Skeletal muscle tissue (tissue), 5 donors: ENCODE measurements at places on chromosomes 11 and 22. TPM values are rescaled to one million over a fixed set of nuclear protein-coding genes. Genes with fewer than 3 reads are reported as not detected.

Gene MOV10L1
- total RNA-seq: 2.1 TPM

Gene OVOL1
- total RNA-seq: not detected

Gene MMP8
- 1.6 TPM for total RNA-seq

Gene KRTAP5-8
- total RNA-seq: not detected

Gene HOATZ
- not detected for total RNA-seq

Gene XKR3
- not detected for total RNA-seq

Gene OR8G1
- total RNA-seq: under 0.01 TPM

Gene RIMBP3B
- total RNA-seq: not detected

Gene MRPL23
- total RNA-seq: 12.0 TPM

Gene SLC5A4
- 1.0 TPM for total RNA-seq

Gene TRABD
- 4.7 TPM for total RNA-seq

Gene RASSF10
- total RNA-seq: 0.52 TPM

Gene GAL3ST3
- total RNA-seq: under 0.01 TPM

Gene STARD10
- total RNA-seq: 28.2 TPM

Gene BRMS1
- total RNA-seq: 28.2 TPM
